AG08396 (cell line): ENCODE measurements at places on chromosomes 7 and 10.

GRCh38 chr10:110244550-110244949 lies 37.1 kb downstream of the MXI1 start:
- DNase-seq = no peak

DNA sequence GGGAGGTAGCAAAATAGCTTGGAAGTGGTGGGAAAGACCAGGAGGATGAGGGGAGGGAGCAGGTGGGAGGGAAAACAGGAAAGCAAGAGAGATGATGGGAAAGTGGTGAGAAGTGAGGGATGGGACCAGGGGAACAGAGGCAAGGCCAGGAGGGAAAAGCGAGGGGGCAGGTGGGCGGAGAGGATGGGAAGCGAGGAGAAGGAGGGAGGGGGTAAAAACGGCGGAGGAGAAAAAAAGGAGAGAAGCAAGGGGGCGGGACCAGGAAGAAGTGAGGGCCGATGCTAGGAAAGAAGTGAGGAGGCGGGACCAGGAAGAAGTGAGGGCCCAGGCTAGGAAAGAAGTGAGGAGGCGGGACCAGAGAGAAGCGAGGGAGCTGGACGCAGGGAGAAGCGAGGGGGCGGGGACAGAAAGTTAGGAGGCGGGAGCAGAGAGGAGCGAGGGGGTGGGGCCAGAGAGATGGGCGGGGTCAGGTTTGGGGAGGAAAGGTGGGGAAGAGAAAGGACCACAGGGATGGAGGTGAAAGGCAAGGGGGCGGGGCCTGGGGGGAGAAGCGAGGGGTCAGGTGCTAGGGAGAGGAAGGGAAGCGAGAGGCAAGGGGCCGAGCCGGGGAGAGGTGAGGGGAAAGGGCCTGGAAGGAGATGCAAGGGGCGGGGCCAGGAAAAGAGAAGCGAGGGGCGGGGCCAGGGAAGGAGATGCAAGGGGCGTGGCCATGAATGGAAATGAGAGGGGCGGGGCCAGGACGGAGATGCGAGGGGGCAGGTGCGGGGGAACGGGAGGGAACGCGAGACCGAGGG lies 984 bp downstream of the SMURF1 start:
- peak; percentile 90 for DNase-seq

GRCh38 chr10:100836891-100837290 lies 75.9 kb upstream of the SLF2 start:
- DNase-seq = no peak

GRCh38 chr10:78748235-78748533 lies 320.6 kb upstream of the ZMIZ1 start:
- DNase-seq = no peak

DNA sequence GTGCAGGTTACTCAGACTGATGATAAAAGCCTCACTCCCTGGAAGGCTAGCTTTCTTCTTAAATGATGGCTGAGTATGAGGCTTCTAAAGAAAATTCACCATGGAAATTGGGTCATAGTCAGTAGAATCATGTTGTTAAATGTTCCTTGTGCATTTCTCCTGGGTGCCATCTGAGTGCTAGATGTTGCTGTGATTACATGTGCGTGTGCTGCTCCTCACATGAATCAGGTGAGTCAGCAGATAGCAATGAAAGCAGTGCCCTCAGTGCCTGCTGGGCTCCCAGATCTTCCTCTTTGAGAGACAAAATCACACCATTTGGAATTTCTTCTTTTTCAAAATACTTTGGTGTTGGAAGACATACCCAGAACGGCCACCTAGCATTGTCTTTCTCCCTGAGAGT lies 331.7 kb downstream of the XPNPEP1 start:
- no peak for DNase-seq

- no peak for DNase-seq
These were observed 66.4 kb downstream of the MTURN start for GRCh38 chr7:30201161-30201666.

- no peak for DNase-seq
These were observed 7.7 kb downstream of the GUSB start for GRCh38 chr7:65974191-65974801.

- DNase-seq = peak; percentile 30
These were observed 64.4 kb downstream of the NRBF2 start for GRCh38 chr10:63197344-63198092.

DNA sequence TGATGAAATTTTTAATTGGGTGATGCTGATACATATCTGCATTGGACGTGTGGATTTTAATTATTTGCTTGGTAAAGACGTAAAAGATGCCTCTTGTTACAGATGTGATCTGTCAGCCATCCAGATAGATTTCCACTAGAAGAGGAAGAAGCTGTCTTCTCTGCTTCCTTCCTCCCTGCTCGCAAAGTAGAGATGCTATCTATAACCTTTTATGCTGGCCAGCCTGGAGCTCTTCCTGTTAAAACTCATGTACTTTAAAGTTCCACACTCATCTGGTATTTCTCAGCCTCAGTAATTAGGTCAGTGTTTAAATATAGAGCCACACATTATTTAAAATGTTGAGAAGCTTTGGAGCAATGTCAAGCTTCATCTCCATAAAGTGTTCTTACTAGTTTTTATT lies 51.2 kb upstream of the TMEM229A start:
- no peak for DNase-seq

DNA sequence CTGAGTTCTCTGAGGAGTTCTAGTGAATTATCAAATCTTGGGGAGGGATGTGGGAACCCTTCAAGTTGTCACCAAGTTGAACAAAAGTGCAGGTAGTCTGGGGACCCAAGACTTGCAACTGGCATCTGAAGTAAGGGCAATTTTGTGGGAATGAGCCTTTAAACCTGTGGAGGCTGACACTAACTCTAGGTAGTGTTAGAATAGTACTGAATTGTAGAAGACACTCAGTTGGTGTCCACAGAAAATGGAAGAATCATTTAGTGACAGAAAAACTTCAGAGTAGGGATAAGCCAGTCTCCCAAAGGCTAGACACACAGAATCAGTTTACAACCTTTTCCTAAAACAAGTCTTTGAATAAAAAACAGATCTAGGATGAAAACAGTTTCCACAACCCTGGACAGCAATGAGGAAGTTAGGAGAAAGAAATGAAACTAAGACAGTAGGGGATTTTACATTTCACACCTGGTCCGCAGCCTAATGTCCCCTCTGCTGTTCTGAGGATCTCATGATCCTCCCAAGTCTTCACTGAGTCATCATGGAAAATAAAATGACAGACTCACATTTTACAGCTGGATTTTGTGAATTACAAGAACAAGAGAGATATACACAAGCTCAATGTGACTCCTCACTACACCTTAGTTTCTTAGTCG lies 23.0 kb upstream of the ING3 start:
- DNase-seq = no peak

GRCh38 chr7:16430133-16430532 lies 8.8 kb upstream of the CRPPA start:
- no peak for DNase-seq

- DNase-seq = no peak
These were observed 1.2 kb downstream of the ING3 start for GRCh38 chr7:120951826-120952225.
